ENCODE measurements at places on chromosomes 3 and 15.

GRCh38 chr15:66783314-66783713 is 81.3 kb downstream of the SMAD6 start:
- no peak for DNase-seq

DNA sequence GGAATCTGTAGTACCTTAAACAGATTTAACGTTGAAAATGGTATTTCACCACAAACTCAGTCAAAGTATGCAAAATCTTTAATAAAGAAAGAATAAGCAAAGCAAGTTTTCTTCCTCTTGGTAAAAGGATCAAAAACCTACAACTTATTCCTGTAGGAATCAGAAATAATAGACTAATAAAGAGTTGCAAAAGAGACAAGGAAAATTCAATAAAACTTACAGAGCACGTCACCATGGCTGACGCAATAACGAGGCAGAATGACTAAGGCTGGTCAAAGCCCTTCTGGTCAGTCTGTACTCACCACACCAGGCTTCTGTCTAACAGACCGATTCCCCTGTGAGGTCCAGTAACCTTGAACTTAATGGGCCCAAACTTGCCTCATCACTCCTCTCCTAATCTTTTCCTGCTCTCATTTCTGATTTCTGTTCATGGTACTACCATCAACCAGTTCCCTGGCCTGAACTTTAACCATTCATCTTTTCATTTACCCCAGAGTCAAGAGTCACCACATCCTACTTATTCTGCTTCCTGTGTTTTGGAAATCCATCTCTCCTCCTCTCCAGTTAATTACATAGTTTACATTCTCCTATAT is 5.0 kb downstream of the MASP1 start:
- DNase-seq: no peak

DNA sequence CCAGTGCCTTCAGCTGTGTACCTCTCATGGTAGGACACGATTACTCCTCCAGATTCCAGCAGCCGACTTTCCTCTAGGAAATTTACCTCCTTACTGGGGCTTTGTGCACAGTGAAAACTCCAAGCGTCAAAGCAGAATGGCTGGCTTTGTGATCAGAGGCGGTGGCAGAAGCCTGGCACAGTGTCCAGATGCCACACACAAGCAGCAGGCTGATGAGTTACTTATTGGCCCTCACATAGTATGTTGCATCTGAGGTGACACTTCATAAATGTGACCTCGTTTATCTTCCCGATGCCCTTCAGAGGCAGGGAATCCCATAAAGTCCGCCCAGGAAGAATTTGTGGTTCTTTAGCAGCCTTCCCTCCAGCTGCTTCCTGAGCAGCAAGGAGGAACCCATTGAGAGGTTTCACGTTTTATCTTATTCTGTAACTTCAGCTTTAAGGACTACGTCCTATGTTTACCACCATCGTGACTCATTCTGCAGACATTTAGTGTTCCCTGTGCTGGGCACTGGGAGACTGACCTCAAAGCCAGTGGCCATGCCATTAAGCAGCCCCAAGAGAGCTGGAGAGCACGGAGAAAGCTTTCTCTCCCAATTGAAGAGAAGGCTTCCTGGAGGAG is 107.1 kb upstream of the C15orf61 start:
- DNase-seq: no peak

- DNase-seq: no peak
Observed at GRCh38 chr15:68204361-68204760, 771 bp downstream of the CALML4 start.

DNA sequence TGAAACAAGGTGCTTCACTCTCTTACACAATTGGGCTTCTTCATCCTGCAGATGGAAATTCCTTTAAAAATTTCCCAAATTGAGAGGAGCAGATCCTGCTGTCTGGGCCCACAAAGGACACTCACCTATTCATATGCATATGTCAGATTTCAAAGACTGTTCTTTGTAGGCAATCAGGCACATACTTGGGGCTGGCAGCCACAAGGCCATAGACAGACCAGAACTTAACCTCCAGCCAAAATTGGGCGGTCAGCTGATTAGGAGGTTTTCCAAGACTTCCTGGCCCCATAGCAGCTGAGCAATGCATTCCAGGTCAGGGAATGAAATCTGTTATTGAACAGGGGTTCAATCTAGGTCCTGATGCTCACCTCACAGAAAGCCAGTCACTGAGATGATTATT is 15.0 kb upstream of the HPS3 start:
- DNase-seq: no peak

- no peak for DNase-seq
Observed at GRCh38 chr3:152399374-152399773, 130.6 kb downstream of the MBNL1 start.

DNA sequence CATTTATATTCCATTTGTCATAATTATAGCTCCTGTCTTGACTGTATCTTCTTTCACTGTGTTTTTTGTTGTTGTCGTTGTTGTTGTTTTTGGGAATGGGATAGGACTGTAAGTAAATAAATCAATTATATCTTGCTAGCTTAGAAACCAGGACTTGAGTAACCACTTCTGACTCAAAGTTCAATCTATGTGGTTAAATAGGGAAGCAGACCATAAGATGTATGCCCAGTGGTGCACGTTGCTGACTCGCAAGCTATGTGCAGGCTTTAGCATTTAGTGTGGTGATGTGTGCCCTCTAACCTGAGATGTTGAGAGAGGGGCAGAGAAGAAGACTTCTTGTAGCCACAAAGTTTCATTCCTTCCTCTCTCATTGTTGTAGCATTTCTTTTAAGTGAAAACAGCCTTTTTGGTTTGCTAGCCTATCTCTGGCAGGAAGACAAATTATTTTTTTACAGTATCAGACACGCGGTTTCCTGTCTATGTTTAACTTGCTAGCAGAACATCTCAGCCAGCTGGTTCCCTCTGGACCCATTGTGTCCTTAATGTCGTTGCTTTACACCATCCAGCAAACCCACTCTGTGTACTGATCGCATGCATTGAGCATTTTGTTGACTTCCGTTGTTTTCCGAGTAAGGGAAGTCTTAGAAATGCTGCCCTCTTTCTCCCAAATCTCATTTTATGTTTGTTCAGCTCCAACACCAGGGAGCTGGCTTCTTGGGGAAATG is 52.1 kb downstream of the TGFBR2 start:
- DNase-seq: peak; percentile 35

DNA sequence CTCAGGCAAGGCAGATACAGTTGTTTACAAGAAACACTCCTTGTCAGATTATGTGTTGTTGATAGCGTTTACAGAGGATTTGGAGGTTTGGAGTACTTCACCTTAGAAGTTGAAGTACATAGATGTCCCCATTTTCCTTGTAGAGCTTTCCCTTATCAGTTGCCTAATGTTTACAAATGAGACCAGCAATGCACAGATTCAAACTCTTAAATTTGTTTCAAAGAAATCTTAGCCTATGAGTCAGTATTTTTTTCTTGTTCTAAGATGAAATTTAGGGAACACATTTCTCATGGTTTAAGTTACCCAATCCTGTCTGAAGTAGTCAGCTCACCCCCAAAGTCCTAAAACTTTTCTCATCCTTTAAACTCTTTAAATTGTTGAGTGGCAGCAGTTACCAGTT is 6.3 kb upstream of the EIF5A2 start:
- no peak for DNase-seq

DNA sequence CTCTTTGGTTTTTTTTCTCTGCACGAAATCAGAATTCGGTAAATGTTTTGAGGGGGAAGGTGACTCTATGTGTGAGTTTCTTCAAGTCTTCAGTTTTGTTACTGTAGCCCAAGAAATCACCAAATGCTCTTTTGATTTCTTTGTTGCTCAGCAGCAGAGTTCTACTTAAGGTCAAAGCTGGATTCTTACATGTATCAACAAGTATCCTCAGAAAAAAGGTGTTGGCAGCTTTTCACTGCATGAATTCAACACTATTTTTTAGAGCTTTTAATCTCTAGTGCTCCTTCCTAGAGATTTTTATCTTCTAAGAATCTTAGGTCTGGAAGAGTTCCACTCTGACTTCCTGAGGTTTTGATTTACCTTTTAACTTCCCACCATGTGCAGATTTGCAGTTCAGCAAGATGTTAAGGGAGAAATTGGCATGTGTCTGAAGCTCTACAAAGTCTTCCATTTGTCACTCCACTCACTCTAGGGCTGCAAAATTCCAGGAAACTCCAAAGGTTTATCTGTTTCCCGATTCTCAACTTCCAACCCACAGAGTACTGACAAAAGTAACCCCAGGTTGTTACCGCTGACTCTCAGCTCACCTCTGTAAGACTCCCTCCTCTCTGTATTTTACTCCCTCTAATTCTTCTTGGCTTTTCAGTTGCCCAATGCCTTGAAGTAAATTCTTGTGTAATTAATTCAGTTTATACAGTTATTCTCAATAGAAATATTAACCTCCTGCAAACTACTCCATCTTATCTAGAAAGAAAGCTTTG is 13.3 kb upstream of the CD200 start:
- DNase-seq: no peak

DNA sequence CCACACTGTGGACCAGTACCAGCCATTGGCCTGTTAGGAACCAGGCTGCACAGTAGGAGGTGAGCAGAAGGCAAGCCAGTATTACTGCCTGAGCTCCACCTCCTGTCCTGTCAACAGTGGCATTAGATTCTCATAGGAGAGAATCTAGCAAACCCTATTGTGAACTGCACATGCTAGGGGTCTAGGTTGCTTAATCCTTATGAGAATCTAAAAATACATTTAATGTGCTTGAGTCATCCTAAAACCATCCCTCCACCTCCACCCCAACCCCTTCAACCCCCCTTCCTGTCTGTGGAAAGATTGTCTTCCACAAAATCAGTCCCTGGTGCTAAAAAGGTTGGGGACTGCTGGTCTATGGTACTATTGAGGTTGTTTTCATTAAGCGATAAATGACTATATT is 49.3 kb upstream of the KCNAB1 start:
- DNase-seq: no peak

GRCh38 chr3:151384741-151385174 is at the start of gene P2RY12:
TSS of gene P2RY12 (minus strand) at chr3:151384753. CDS start at chr3:151338845, 45,908 bp downstream.
- no peak for DNase-seq

DNA sequence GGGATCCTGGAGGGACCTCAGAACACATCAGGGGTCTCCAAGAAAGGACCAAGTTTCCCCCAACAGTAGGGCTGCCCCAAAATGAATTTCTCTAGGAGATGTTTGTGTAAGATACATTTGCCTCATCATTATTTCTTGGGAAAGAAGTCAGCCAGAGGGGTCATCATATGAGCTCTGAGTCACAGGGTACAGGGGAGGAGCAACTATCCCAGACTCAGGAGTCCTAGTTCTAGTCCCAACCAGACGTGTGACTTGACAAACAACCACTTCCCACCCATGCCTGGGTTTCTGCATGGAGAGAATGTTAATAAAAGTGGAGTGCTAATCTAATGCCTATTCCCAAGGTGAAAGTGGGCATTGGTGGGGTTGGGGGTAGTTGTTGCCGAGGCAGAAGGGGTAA is 144.1 kb downstream of the ALDH1A2 start:
- no peak for DNase-seq

DNA sequence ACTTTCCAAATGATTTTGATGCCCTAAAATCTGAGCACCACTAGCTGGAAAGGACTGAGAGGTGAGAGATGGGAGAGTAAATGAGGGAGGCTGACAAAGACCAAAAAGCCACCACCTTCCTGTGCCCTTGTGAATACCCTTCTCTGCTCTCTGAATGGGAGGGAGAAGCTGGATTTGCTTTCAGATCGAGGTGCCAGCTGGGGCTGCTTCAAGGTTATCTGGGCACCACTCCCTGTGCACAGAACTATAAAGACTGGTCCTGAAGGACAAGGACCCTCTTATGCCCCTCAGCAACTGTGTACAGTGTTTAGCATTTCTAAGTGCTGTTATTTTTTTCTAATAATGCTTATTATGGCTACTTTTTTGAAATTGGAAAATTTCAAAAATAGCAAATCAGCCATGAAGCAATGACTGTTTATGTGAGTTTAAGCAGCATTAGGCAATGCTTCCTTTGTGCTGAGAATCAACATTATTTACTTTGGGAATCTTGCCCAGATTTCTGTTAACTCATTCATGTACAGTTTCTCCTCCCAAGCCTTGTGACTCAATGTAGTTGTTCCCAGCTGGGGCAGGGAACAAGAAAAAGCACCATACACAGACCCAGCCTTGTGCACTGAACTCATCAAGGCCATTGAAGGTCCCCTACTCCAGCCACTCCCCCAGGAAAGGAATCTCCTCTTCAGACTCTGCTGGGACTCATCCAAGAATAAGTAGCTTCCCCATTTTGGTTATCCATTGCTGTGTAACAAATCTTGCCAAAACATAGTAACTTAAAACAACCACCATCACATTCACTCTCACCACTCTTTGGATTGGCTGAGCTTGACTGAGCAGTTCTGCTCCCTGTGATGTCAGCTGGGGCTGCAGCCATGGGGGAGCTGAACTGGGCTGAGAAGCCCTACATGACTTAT is 37.3 kb upstream of the CDV3 start:
- no peak for DNase-seq

DNA sequence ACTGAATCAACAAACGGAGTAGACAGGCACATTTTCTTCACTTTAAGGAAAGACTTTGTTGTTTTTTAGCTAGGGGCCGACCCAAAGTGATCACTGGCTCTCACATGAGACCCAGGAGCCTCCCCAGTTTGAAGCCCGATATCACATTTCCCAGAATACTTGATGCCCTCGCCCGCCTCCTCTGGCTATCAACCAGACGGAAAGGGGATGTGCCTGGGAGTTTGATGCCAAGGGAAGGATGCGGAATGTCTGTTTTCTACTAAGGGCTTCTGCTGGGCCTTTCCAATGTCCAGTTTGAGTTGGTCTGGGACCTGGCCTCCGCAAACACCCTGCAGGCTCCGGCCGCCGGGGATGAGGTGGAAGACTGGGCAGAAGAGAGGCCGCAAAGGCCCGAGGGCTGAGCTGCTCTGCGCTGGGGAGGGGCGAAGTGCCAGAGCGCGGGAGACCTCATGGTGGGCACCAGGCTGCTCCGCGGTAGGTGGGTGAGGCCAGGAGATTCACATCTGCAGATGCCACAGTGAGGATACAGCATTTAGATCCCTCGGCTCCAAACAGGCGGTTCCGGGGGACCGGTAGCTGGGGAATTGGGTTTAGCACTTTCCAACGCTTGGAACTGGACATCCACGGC is 491 bp upstream of the ZNF774 start:
- DNase-seq: no peak

DNA sequence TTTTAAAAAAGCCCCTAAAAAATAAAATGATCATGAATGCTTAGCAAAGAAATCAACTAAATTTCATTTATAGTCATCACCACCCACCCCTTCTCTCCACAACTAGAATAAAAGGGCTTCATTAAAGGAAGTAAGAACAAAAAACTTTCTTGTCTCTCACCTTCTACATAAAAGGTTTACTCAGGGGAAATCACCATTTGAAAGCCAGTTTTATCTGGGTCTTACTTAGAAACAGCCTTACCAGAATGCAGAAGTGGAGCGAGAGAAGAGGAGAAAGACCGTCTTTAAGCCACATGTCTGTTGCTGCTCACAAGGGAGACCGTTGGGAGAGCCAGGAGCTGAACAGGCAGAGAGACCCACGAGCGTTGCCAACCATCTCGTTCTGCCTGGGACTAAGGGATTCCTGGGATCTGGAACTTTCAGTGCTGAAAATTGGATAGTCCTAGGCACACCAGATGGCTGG is 350.1 kb upstream of the PROK2 start:
- no peak for DNase-seq

DNA sequence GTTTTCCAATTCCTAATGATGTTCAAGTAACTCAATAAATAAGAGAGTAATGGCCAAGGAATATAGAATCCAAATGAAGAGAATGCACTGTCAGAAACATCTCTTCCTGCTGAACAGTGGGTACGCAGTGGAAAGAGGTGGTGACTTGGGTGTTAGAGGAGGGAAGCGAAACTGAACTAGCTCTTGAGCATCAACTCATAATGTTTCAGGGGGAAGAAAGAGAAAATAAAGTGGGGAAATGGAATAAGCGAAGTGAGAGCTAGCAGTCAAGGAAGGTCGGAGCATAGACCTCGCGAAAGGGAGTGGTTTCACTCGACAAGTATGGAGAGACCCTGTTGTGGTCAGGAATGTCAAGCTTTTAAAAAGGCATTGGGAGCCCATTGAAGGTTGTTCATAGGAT is 309.5 kb downstream of the GAP43 start:
- DNase-seq: no peak

Data from stimulated activated CD4-positive, alpha-beta T cell treated with anti-CD3 and anti-CD28 coated beads, Interleukin-2, amount 100 ng/mL, for 48 hours (primary cell).